Parietal lobe (tissue), 2 donors: ENCODE measurements at places on chromosomes 16 and 17. TPM values are rescaled to one million over a fixed set of nuclear protein-coding genes. Genes with fewer than 3 reads are reported as not detected.

ARL5C gene
- total RNA-seq: not detected

ITGAE gene
- 11.6 TPM for total RNA-seq

LPCAT2 gene
- total RNA-seq: 2.2 TPM

HID1 gene
- total RNA-seq: 30.4 TPM

SHBG gene
- not detected for total RNA-seq

NPIPB13 gene
- 8.5 TPM for total RNA-seq

TBC1D3D gene
- not detected for total RNA-seq

DNASE1 gene
- 84.8 TPM for total RNA-seq

CDK5R1 gene
- 250 TPM for total RNA-seq

LRRC37A3 gene
- 37.9 TPM for total RNA-seq

LRRC36 gene
- total RNA-seq: 3.1 TPM

KCTD19 gene
- total RNA-seq: 0.31 TPM

PLA2G10 gene
- total RNA-seq: not detected

SREBF1 gene
- 30.0 TPM for total RNA-seq

NACA2 gene
- total RNA-seq: not detected
